ENCODE measurements at places on chromosomes 13 and 19.
A peak's percentile ranks its signal among the peaks of the same experiment; 100 is the strongest.

GRCh38 chr19:17625043-17625442 is 63.1 kb downstream of the UNC13A start:
- no peak overlapping the region for H3K4me3 ChIP-seq
- no peaks in the 10 kb centered on the region for H3K4me1 ChIP-seq
- no peak for DNase-seq
- no peak overlapping the region for H3K27ac ChIP-seq
- H3K27me3 ChIP-seq: no peaks in the 10 kb centered on the region

DNA sequence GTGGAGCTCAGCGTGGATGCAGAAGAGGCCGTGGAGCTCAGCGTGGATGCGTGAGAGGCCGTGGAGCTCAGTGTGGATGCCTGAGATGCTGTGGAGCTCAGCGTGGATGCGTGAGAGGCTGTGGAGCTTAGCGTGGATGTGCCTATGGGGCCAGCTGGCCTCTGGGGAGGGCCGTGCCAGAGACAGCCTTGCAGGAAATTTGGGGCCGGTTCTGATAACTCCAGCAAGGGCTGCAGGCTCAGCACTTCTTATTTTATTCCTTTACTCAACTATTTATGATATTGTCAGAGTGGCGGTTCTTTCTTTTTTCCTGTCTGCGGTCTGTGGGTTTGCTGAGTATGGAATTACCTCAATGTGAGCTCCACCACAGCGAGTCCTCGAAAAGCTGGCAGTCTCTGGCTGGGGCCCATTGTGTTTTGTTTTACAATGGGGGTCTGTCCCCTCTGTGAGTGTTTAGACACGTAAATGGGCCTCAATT is 17.8 kb upstream of the TMEM255B start:
- no peak overlapping the region for H3K4me3 ChIP-seq
- H3K4me1 ChIP-seq: no peaks in the 10 kb centered on the region
- DNase-seq: no peak
- no peaks in the 10 kb centered on the region for H3K36me3 ChIP-seq

DNA sequence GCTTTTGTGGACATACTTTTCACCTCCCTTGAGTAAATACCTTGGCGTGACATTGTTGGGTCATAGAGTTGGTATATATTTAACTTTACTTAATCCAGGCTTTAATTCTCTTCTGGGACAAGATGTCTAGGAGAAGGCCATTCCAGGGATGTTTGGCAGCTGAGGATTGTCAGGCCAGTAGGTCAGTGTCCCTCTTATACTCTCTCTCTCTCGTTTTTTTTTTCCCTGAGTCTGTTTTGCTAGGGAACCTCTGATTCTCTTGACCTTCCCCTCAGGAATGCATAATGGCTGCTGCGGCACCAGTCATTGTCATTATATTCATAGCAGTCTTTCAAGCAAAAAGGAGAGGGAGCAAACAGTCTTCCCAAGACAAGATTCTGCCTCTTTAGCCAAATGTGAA is 48.8 kb downstream of the BICRA start:
- H3K36me3 ChIP-seq: no peaks in the 10 kb centered on the region
- H3K27me3 ChIP-seq: no peaks in the 10 kb centered on the region
- no peak overlapping the region for H3K27ac ChIP-seq
- H3K4me3 ChIP-seq: no peak overlapping the region

- H3K4me1 ChIP-seq: no peaks in the 10 kb centered on the region
- H3K4me3 ChIP-seq: no peak overlapping the region
These were observed 41.8 kb upstream of the GRTP1 start for GRCh38 chr13:113405481-113406300.

DNA sequence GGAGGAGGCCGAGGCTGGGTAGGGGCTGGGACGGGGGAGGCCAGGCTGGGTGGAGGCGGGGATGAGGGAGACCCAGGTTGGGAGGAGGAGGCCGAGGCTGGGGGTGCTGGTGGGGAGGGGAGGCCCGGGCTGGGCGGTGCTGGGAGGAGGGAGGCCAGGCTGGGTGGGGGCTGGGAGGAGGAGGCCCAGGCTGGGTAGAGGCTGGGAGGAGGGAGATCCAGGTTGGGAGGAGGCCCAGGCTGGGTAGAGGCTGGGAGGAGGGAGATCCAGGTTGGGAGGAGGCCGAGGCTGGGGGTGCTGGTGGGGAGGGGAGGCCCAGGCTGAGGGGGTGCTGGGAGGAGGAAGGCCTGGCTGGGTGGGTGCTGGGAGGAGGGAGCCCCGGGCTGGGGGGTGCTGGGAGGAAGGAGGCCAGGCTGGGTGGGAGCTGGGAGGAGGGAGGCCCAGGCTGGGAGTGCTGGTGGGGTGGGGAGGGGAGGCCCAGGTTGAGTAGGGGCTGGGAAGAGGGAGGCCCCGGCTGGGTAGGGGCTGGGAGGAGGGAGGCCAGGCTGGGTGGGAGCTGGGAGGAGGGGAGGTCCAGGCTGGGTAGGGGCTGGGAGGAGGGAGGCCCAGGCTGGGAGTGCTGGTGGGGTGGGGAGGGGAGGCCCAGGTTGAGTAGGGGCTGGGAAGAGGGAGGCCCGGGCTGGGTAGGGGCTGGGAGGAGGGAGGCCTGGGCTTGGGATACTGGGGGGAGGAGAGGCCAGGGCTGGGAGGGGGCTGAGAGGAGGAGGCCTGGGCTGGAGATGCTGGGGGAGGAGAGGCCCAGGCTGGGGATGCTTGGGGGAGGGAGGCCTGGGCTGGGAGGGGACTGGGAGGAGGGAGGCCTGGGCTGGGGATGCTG is 10.7 kb downstream of the TPGS1 start:
- no peaks in the 10 kb centered on the region for H3K27me3 ChIP-seq
- H3K27ac ChIP-seq: no peak overlapping the region
- peaks cover 7% of the 10 kb centered on the region for H3K36me3 ChIP-seq

GRCh38 chr13:27770809-27771208 is 21.5 kb upstream of the GSX1 start:
- no peak overlapping the region for H3K4me3 ChIP-seq
- H3K4me1 ChIP-seq: no peaks in the 10 kb centered on the region
- H3K27me3 ChIP-seq: peaks cover 48% of the 10 kb centered on the region
- no peaks in the 10 kb centered on the region for H3K36me3 ChIP-seq
- no peak overlapping the region for H3K27ac ChIP-seq

DNA sequence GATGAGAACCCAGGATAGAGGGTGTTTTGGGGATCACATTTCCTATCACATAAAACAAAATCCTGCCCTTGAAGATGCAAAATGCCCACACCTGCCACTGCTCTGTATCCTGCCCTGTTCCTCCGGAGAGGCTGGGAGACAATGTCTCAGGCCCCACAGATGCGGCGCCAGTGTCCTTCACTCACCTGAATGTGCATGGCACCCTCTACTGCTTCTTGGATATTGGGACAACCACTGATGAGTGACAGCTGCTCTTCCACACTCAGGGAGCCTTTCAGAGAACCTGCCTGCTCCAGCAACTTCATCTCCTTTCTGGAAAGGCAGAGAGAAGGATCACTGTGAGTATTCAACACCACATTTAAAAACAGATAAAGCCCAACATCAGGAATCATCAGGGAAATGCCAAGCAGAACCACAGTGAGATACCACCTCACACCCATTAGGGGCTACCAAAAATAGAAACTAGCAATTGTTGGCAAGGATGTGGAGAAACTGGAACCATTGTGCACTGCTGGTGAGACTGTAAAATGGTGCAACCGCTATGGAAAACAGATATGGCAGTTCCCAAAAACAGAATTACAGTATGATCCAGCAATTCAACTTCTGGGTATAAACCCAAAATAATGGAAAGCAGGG is 36.4 kb downstream of the CRYL1 start:
- no peaks in the 10 kb centered on the region for H3K36me3 ChIP-seq
- no peaks in the 10 kb centered on the region for H3K27me3 ChIP-seq
- no peak overlapping the region for H3K27ac ChIP-seq
- H3K4me3 ChIP-seq: no peak overlapping the region

- H3K27me3 ChIP-seq: peaks cover 6% of the 10 kb centered on the region
- no peak overlapping the region for H3K27ac ChIP-seq
- no peaks in the 10 kb centered on the region for H3K4me1 ChIP-seq
- H3K4me3 ChIP-seq: no peak overlapping the region
- peak; percentile 58 for DNase-seq
These were observed 55.8 kb upstream of the KCTD15 start for GRCh38 chr19:33740811-33741396.

DNA sequence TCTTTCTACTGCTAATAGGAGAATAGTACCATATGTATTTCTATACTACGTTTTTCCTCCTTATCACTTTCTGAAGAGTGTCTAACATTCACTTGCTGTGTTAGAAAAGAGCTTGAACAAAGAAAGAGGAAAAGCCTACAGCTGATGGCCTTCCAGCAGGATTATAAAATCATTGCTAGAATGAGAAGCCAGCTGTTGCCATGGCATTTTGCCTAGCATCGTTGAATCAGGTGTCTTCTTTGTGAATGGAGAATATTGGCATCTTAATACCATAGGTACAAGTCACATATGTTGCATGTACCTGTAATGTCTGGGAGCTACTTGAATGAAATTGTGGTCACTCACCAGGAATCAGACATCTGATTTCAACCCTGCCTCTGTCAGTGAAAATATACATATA is 1174.9 kb downstream of the PCDH17 start:
- DNase-seq: no peak
- no peaks in the 10 kb centered on the region for H3K27me3 ChIP-seq
- no peaks in the 10 kb centered on the region for H3K36me3 ChIP-seq
- no peak overlapping the region for H3K27ac ChIP-seq
- H3K4me3 ChIP-seq: no peak overlapping the region
